ENCODE measurements at places on chromosomes 4 and X. TPM values are rescaled to one million over a fixed set of nuclear protein-coding genes. Genes with fewer than 3 reads are reported as not detected.

EPGN gene
- total RNA-seq: 8.3 TPM

SLC38A5 gene
- total RNA-seq: 10.1 TPM

ITM2A gene
- 4.9 TPM for total RNA-seq

AKAP14 gene
- total RNA-seq: not detected

KCND1 gene
- total RNA-seq: 5.1 TPM

RPA4 gene
- 1.2 TPM for total RNA-seq

TEX13C gene
- not detected for total RNA-seq
